ENCODE measurements at places on chromosomes 4 and X.

DNA sequence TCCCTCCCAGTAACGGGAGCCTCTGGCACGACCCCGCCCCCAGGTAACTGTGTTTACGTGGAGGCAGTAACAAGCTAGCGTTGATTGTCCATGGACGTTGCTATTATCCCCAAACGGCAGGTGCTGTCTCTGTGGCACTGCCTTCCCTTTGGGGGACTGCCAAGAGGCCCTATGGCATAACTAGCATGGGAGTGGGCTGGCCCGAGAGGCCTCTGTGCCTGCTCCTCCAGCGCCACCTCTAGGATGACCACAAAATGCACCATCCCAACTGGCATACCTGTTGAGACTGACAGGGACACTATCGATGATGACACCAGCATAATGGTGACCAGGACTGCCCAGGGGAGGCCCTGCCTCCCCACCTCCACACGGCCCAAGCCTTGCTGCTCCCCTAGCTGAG is 1.5 kb downstream of the SRPK3 start:
- no peak for DNase-seq

GRCh38 chrX:47061238-47061919 is 16.9 kb upstream of the RGN start:
- DNase-seq, result no peak

- DNase-seq, result no peak
Observed at GRCh38 chr4:107213880-107214279, 177.8 kb upstream of the DKK2 start.

DNA sequence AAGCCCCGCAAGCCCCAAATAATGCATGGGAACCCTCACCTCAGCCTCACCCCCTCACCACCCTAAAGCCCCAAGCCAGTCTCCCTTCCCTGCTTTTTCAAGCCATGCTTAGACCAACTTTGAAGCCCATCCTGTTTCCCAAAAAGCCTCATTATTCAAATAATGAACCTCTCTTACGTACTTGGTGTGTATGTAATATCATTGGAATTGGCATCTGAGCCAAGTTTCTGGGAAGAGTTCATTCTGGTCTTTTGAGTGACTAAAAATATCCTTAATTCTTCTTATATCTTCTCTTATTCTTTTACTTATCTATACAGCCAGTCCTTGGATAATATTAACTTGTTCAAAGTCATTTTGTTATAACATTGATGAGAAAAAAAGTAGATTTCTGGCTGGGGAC is 875.8 kb upstream of the SLIT2 start:
- no peak for DNase-seq

- no peak for DNase-seq
Observed at GRCh38 chr4:47203593-47203992, 172.2 kb downstream of the GABRB1 start.

DNA sequence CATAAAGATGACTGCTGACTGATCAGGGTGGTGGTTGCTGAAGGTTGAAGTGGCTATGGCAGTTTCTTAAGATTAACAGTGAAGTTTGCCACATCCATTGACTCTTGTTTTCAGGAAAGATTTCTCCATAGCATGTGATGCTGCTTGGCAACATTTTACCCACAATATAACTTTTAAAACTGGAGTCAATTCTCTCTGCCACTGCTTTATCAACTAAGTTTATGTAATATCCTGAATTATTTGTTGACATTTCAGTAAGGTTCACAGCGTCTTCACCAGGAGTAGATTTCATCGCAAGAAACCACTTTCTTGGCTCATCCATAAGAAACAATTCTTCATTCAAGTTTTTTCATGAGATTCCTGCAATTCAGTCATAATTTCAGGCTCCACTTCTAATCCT is 166.5 kb upstream of the SPRY1 start:
- no peak for DNase-seq

DNA sequence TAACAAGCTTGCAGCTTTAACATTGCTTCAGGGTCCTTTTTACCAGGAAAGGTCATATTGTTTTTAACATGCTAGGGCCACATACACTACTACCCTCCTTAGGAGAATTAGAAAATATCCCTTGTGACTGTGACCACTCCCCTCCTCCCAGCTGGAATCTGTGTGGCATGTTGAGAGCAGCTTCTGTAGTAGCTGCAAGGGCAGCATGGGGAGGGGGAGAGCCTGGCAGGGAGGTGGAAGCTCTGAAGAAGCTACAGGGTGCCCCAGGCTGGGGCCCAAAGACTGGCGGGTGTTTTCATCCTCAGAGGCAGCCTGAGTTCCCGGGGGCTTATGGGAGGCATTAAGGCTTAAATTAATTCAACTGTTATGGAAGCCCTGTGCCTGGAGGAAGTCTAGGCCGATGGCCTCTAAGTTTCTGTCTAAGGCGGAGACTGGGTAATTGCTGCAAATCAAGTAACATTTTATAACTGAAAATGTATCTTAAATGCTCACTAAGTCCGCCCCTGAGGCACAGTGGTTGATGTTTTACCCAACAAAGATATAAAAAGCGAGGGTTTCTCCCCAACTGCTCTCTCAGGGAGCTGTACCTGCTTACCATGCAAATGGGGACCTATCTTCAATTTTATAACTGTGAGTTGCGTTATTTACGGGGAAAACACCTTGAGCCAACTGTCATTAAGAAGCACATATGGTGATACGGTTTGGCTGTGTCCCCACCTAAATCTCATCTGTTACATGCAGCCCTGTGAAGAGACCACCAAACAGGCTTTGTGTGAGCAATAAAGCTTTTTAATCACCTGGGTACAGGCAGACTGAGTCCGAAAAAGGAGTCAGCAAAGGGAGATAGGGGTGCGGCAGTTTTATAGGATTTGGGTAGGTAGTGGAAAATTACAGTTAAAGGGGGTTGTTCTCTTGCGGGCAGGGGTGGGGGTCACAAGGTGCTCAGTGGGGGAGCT is 37.4 kb upstream of the STS start:
- no peak for DNase-seq

DNA sequence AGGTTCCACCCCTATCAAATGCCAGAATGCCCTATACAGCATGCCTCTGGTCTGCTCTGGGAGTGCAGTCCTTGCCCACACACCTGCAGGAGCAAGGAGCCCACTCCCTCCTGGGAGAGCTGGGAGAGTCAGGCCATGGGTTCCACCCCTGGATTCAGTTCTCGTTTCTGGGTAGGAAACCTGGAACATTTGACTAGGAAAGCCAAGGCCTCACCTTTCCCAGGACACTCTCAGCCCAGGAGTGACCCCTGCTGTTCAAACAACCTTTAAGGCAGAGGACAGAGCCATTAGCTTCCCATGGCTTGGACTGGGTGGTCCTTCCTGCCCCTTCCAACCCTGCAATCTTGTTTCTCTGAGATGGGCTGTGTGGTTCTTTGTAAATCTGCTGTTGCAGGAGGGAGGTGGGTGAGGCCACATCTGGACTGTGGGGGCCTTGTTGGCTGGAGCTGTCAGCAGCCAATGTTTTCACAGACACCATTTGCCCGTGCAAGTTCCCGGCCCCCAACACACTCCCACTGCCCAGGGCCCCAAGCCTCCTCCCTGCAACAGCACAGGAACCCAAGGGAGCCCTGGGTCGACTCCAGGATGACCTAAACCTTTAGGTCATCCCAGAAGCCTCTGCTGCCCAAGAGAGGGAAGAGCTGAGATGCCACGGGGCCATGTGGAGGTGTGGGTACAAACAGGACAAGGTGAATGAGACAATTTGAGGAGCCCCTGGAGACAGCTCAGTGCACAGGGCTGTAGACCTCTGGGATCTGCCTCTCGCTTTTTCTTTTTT is 104.4 kb downstream of the PJA1 start:
- no peak for DNase-seq

- DNase-seq, result no peak
Observed at GRCh38 chr4:1207157-1207470, 34.7 kb upstream of the SPON2 start.

- no peak for DNase-seq
Observed at GRCh38 chr4:20987191-20987590, 286.9 kb downstream of the PACRGL start.

DNA sequence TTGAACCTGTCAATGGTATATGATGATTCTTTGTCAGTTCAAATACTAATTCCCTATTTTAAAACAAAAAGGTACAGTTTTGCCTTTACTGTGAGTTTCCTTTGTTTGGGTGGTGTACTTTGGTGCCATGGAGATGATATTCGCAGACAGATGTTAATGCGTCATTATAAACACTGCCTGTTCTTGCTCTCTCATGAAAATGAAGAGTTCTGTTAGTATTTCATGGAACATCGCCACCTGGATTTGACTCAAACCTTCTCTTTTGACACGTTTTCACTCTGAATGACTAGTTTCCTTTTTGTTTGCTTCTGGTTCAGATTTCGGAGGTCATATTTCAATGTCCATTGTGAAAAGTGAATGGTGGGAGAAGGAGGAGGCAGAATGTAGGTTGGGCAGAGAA is 6.9 kb upstream of the CTSO start:
- no peak for DNase-seq

DNA sequence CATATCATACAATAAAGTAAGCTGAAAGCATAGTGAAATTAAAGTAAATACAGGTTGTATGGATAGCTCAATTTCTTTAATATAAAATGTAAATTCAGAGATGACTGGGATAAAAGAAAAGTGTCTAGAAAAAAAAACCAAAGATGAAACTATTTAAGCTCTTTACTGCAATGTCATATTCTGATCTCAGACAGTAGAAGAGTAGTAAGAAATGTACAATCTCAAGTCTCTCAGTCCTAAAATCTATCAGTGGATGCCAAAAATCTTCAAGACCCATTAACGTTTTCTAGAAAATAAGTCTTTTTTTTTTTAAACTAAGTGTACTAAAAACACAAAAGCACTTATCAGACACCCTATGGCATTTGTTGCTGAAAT is 13.8 kb downstream of the MGARP start:
- DNase-seq, result no peak

- DNase-seq, result no peak
Observed at GRCh38 chr4:120466429-120466828, 399.8 kb upstream of the MAD2L1 start.
